ENCODE measurements at places on chromosomes 7 and 10. TPM values are rescaled to one million over a fixed set of nuclear protein-coding genes. Genes with fewer than 3 reads are reported as not detected.

Gene GBF1
- 57.0 TPM for total RNA-seq

Gene CLCN1
- total RNA-seq: 0.07 TPM

Gene LBX1
- total RNA-seq: not detected

Gene PHKG1
- 1.5 TPM for total RNA-seq

Gene GALNT17
- total RNA-seq: not detected

Gene NIPSNAP2
- 35.7 TPM for total RNA-seq

Gene ZKSCAN5
- 12.6 TPM for total RNA-seq

Gene SCRN1
- total RNA-seq: 1.0 TPM

Gene ELMO1
- total RNA-seq: 127 TPM

Gene INMT
- 5.2 TPM for total RNA-seq

Gene PRTFDC1
- 0.27 TPM for total RNA-seq

Gene SCART1
- total RNA-seq: 1.6 TPM

Measured in T-helper 1 cell treated with Interleukin-12 subunit alpha and Interleukin-12 subunit beta and Interleukin-4 antibody, amounts not matched to agents 30 ng/mL and 1 ng/mL, for 36 hours (primary cell).